ENCODE measurements at places on chromosomes 3 and 15. TPM values are rescaled to one million over a fixed set of nuclear protein-coding genes. Genes with fewer than 3 reads are reported as not detected.

The NDN gene
- total RNA-seq: 120 TPM

The TRIM69 gene
- total RNA-seq: 24.4 TPM

The RBPMS2 gene
- 1.6 TPM for total RNA-seq

The FETUB gene
- total RNA-seq: not detected

The OSBPL10 gene
- 9.3 TPM for total RNA-seq

The ACP3 gene
- 0.33 TPM for total RNA-seq

The EPHB1 gene
- total RNA-seq: 1.6 TPM

The IFT122 gene
- 48.7 TPM for total RNA-seq

The CCDC54 gene
- total RNA-seq: not detected

The HRG gene
- not detected for total RNA-seq

The STAC gene
- total RNA-seq: 8.4 TPM

The ACSBG1 gene
- not detected for total RNA-seq

The AADACL2 gene
- total RNA-seq: not detected

The ZNF860 gene
- total RNA-seq: 1.1 TPM

The ZNF620 gene
- 4.2 TPM for total RNA-seq

The C2CD4A gene
- total RNA-seq: not detected

The DNAH12 gene
- 0.45 TPM for total RNA-seq

The CASR gene
- total RNA-seq: 2.6 TPM

The ILDR1 gene
- 3.0 TPM for total RNA-seq

The LAMB2 gene
- 464 TPM for total RNA-seq

The CKMT1A gene
- total RNA-seq: not detected

The SAXO2 gene
- 3.8 TPM for total RNA-seq

The CYP8B1 gene
- total RNA-seq: not detected

The ROBO2 gene
- 5.6 TPM for total RNA-seq

The PRSS50 gene
- 0.69 TPM for total RNA-seq

The ARHGAP11A gene
- 1.1 TPM for total RNA-seq

The FAM3D gene
- not detected for total RNA-seq

The LMAN1L gene
- not detected for total RNA-seq

The UTS2B gene
- total RNA-seq: 0.60 TPM

The KCTD6 gene
- total RNA-seq: 16.6 TPM

The PPP1R14D gene
- total RNA-seq: 0.95 TPM

The TLE3 gene
- total RNA-seq: 70.8 TPM

The QARS1 gene
- 185 TPM for total RNA-seq

The NGLY1 gene
- total RNA-seq: 30.4 TPM

The GOLGA6B gene
- 0.36 TPM for total RNA-seq

The GABRB3 gene
- total RNA-seq: 3.6 TPM

The RAB11A gene
- 119 TPM for total RNA-seq

The PLSCR2 gene
- total RNA-seq: not detected

The SGO1 gene
- total RNA-seq: 0.33 TPM

The VIPR1 gene
- total RNA-seq: 0.13 TPM

The IL5RA gene
- total RNA-seq: 0.99 TPM

The KLHL24 gene
- 107 TPM for total RNA-seq

The ACTL6A gene
- total RNA-seq: 35.7 TPM

The NANOGP8 gene
- 0.97 TPM for total RNA-seq

The ANKDD1A gene
- 14.0 TPM for total RNA-seq

The SLC22A13 gene
- total RNA-seq: not detected

The TUSC7 gene
- not detected for total RNA-seq

The ALG1L2 gene
- total RNA-seq: 1.5 TPM

The DNAJC17 gene
- 31.6 TPM for total RNA-seq

The SLC28A1 gene
- total RNA-seq: 0.48 TPM

The TOPBP1 gene
- total RNA-seq: 18.9 TPM

The FOXB1 gene
- not detected for total RNA-seq

The PIF1 gene
- 1.3 TPM for total RNA-seq

The EOMES gene
- total RNA-seq: 0.20 TPM

The ERICH6 gene
- total RNA-seq: 0.51 TPM

The RLBP1 gene
- total RNA-seq: not detected

The AMOTL2 gene
- 44.8 TPM for total RNA-seq

The GPR62 gene
- total RNA-seq: 0.40 TPM
